ELR (cell line): ENCODE measurements at places on chromosomes 4 and X.
A peak's percentile ranks its signal among the peaks of the same experiment; 100 is the strongest.

- peak; percentile 42 for DNase-seq
Measured at GRCh38 chr4:181688872-181689271, 554.3 kb upstream of the TENM3 start.

DNA sequence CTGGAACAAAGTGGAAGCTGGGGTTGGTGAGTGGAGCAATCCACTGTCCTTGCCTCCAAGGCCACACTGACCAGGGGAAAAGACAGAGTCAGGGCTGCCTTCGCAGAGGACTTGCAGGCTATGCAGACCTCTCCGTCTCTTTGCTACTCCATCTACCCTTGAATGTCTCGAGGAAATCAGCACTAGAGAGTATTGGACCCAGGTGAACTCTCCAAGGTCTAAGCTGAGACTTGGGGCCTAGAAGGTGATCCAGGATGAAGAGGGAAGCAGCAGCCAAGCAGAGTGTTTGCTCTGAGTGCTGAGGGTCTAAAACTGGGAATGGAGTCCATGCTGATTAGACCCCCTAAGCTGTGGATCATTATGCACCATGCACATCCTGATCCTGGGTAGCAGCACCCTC, 54.5 kb downstream of the ANXA3 start:
- DNase-seq, result no peak

DNA sequence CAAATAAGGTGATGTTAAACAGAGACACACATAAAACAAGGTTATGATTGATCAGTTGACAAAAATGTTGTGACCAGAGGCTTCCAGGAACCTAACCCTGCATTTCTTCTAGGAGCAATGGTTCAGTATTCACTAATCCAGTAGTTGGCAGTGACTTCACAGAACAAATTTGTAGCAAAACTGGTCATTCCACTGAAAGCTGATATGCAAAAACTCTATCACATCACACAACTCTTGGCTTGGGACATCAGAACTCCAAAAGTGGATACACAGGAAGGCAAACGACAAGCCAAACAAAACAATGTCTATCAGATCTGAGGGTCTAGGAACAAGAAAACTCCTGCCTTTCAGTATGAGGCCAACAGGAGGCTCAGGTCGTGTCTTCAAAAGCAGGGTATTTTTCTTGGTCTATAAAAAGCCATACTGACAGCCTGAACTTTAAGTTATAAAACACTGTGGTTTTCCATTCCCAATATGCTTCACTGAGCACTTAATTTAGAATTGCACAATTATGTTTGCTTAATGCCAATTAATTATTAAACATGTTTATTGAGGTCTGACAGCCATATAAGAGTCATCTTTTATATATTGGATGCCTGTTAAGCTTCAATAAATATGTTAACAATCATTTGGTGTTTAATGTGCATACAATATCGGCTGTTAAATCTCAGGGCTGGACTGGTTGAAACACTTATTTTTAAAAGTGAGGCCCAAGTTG, 45.6 kb downstream of the SOD3 start:
- DNase-seq, result no peak

GRCh38 chr4:183828125-183828524, 77.0 kb upstream of the STOX2 start:
- no peak for DNase-seq

- DNase-seq, result no peak
Measured at GRCh38 chrX:10360116-10360515, 203.3 kb downstream of the CLCN4 start.

DNA sequence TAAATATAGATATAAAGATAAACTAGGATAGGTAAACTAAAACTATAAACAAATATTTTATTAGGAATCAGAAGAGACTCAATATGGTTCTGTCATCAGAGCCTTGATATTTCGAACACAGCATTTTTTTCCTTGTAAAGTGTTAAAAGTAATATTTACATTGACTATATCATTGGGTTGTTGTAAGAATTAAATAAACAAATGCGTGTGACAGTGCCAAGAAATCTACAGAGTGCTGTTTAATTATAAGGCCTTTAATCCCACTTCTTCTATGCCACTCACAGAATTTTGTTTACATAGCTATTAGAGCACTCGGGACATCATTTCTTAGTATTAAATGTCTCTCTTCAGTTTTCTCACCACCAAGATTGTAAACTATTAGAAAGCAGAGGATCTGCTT, 807.4 kb downstream of the FSTL5 start:
- no peak for DNase-seq

GRCh38 chrX:78619834-78620233, 39.3 kb downstream of the RTL3 start:
- no peak for DNase-seq
